ENCODE measurements at places on chromosomes 4 and X.

GRCh38 chr4:188824553-188824952, 685.3 kb downstream of the TRIML1 start:
- no peak for DNase-seq

- DNase-seq = no peak
These were observed 37.9 kb upstream of the MXRA5 start for GRCh38 chrX:3384327-3384726.

GRCh38 chr4:112759313-112759712, 122.4 kb downstream of the LARP7 start:
- DNase-seq = no peak

GRCh38 chrX:17459661-17460060, 84.7 kb downstream of the NHS start:
- DNase-seq = no peak

DNA sequence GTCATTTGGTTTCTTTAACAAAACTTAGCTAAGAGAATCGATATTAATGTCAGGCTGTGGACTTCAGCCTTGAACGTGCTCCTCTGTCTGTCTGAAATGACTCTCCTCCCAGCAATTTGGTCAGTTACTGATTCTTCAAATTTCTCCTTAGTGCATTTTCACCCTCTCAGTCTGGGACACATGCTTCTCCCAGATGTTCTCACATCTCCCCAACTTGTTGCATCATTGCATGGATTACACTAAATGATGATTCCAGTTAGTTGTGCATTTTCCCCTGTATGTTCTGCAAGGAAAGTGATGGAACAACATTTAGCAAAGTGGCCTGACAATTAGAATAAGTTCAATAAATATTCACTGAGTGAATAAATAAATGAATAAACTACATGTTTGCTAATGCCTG, 94.4 kb downstream of the NLGN4X start:
- DNase-seq = no peak

Data from T-helper 2 cell treated with Interferon-gamma antibody and Interleukin-4, amounts not matched to agents 5 μg/mL and 100 μg/mL, for 36 hours (primary cell).